ENCODE measurements at places on chromosomes 6 and 20.

GRCh38 chr6:159726255-159726917 lies 920 bp upstream of the WTAP start:
- DNase-seq, result no peak

DNA sequence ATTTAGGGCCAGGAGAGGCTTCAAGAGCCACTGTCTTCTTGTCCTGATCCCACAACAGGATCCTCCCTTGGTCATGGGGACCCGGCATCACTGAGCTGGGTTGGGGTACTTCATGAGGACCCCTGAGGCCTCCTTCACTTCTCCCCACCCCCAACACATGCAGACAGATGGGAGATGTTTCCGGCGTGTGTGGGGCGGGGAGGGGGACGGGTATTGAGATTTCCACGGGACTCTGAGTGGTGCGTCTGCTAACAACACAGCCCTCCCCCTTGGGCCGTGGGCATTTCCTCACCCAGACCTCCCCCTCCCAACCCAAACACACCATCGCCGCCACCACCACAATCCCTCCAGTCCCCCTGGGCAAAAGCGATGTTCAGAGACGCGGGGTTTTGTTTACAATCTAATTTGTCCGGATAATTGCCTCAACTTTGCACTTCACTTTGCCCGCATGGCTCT lies 906 bp upstream of the FOXP4 start:
- DNase-seq, result no peak

GRCh38 chr6:138957903-138958302 lies 30.1 kb downstream of the REPS1 start:
- DNase-seq, result no peak

DNA sequence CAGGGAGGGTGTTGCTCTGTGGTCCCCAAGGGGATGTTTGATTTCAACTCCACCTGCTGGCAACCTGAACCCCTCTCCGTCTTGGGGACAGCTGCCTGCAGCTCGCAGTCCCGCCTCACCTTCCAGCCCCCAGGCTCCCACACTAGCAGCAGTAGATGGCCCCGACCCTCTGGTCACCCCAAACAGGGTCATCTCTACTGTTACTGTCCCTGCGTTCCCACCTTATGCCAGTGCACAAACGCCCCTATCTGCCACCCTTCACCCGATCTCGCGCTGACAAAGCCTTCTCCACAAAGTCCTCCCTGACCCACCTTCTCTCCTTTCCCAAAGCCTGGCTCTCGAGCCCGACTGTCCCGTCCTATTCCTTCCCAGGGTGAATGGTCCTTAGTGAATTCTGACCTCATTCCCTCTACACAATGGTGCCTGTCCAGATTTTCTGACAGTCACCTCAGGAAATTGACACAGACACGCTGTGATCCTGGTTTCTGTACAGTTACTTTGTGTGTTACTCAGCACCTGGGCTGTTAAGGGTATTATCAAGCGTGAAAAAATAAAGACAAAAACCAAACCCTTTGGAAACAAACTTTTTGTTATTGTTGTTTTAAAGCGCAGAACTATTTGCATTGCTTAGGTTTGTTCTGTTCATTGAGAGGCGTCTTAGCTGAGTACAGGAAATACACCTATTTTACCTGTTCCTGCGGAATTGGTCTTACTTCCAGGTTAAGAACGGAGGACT lies 728 bp downstream of the FUT9 start:
- DNase-seq, result no peak

DNA sequence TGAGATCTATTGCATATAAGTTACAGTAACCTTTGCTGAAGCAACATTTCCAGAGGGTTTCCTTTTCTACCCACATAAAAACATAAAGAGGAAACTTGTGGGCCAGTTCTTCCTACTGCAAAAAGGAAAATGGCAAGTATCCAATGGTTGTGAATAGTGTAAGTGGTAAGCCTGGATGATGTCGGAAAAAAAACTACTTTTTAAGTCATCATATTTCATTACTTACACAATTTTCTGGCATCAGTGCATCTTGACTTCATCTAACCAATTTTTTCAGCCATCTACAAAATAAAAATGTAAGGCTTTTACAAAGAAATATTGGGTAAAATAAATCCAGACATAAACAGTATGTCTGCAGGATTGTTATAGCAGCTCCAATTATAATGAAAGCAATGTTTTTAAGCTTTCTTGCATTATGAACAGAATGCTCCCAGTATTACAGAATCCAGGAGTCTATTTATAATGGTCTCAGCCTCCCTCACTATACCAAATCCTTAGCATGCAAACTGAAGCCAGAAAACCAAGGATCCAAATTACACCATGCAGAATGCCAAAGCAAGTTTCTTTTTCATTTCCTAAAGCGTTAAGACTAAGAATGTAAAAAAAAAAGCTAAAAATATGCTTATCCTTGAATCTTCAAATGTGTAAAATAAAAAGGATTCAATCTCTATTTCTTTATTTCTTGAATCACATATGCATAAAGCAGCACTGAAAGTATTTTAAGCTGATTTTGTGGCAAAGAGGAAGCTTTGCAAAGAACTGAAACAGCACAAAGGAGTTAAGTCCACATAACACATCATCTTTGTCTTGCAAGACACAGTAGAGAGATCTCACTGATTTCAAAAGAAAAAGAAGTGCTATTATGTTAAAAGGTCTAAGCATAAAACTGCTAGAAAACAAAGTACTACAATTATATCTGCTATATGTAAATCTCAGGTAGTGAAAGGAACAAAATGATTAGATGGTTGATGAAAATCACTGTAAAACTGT lies 126.8 kb upstream of the HMGCLL1 start:
- DNase-seq, result no peak

DNA sequence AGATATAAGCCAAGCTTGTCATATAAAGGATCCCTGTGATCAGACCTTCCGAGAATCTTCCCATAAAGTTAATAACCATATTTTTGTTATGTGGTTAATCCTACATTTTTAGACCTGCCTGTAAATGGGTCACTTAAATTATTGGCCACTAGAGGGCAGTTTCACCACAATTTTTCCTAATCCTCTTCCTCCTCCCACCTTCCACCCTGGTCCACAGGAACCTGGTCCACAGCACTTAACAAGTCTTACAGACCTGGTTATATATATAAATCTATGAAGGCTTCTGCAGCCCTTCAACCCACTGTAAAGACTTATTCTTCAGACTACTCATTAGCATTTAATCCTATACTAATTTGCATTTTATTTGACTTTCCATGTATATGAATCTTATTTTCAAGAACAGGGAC lies 28.3 kb downstream of the MRS2 start:
- no peak for DNase-seq

- DNase-seq, result no peak
Observed at GRCh38 chr6:167735951-167736288, 90.8 kb upstream of the AFDN start.

DNA sequence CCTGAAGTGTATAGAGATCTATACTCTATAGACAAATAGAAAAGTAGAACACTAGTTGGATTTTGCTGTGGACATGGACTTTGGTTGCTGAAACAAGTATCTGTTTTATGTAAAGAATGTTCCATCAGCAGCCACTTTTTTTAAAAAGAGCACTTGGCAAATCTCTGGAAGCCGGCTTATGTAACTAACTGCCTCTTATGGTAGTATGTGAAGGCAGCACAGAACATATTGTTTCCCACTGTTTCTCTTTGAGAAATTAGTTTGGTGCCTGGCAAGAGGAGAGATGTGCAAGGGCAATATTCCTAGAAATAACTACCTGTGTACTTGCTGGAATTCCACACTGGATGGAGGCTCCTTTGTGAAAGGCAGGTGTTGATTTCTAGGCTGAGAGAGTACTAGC lies 242.3 kb upstream of the PREP start:
- DNase-seq, result no peak

- DNase-seq, result no peak
Observed at GRCh38 chr6:2859185-2859700, 17.6 kb upstream of the SERPINB1 start.

DNA sequence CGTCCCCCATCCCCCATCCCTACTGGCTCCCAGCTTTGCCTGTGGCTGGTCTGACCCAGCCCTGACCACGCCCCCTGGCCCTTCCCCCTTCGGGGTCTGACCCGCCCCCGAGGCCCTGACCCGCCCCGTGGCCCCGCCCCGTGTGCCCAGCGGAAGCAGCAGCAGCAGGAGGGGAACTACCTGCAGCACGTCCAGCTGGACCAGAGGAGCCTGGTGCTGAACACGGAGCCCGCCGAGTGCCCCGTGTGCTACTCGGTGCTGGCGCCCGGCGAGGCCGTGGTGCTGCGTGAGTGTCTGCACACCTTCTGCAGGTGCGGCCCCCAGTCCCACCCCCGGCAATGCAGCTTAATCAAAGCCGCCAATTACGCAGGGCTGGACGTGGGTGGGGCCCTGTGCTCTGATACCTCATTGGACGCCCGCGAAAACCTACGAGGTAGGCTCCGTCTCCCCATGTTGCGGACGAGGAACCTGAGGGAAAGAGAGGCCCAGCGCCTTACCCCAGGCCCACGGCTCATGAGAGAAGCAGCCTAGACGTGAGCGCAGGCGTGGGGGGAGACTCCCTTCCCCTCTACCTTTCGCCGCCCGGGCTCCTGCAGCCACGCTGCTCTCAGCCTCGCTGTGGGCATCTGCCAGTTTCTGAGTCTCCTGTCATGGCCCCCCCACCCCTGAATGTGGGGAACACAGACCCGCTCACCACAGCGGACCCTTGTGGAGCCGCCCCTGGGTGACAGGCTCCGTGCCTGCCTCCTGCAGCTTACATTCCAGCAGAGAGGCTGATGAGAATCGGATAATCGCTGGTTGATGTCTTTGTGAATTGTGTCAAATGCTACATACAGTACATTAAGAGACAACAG lies 12.8 kb downstream of the RBCK1 start:
- no peak for DNase-seq

DNA sequence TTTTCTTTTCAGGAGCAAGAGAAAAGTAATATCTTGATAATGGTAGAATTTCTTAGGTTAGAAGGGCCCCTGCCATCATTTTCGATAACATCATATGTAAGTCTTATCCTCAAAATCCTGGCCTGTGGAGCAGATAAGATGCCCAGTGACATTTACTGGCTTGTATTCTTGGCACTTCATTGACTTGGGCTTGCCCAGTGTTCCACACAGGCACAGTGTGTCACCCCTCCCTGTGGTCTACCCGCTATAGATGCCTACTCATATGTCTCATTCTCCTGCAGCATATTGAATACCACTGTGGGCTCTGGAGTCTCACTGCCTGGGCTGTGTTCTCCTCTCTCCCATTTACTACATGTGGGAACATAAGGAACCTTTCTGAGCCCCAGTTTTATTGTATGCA lies 105.0 kb downstream of the GRM1 start:
- no peak for DNase-seq

- DNase-seq, result no peak
Observed at GRCh38 chr20:12715371-12715770, 293.4 kb upstream of the SPTLC3 start.

DNA sequence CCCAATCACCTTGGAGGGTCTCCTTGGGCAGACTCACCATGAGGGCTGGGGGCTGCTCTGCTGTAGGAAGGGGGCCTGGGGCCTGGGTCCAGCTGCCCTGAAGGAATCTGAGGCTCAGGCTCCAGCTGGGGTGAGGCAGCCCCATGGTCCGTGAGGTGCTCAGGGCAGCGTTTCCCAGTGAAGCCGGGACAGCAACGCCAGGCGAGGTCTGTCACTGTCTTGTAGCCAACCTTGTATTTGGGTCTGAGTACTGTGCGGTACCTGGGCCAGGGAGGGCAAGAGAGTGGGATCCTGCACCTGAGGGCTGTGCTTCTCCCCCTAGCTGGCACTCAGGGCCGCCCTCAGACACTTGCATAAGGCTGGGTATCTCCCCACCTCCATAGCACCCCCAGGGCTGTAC lies 3.0 kb downstream of the EMILIN3 start:
- DNase-seq, result no peak

DNA sequence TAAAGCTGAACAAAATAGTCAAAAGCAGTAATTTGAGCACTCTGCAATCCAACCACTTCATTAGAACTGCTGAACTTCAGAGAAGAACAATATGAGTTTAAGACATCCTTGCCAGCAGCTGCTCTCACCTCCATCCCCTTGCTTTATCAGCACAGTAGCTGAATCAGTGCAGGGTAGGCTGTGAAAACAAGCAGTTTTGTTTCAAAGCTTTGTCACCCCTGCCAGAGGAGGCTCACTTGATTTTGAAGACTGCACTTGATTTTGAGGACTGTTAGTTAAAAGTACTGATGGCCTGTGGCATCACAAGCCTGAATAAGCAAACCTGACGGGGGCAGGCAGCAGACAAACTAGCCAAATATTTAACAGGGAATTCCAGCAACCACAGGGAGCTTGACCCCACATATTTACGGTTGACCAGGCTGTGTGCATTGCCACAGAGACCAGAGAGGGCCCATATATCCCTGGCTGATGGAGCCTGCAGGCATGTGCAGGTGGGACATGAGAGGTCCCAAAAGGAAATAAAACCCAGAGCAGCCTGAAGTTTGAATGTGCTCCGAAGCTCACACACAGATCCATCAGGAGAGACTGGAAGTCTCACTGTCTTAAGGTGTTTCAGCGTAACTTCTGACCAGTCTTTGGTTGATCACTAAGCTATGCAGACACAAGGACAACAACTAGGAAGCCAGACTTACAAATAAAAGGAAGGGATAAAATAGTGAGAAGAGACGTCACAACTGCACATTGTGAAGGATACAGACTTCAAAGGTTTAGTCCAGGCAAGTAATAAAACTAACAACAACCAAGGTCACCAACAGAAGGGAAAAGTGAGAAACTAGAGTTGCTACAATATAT lies 97.4 kb downstream of the PDSS2 start:
- DNase-seq, result no peak

- no peak for DNase-seq
Observed at GRCh38 chr20:14710951-14711350, 373.5 kb upstream of the FLRT3 start.

DNA sequence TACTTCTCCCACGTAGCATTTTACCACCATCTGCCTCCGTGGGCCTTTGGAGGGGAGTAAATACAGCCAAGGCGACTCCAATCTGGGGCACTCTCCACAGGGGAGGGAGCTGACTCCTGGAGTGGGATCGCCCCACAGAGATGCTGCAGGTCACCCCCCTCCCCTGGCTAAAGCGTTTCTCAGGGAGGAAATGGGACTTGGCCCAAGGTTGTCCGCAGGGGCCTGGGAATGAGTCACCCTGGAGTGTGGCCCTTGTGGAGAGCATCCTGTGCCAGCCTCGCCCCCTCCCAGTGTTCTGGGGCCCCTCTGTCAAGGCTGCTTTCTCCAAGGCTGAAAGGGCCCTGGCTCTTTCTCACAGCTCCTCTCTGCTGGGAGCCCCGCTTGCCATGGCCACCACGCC lies 84.5 kb upstream of the QKI start:
- no peak for DNase-seq

DNA sequence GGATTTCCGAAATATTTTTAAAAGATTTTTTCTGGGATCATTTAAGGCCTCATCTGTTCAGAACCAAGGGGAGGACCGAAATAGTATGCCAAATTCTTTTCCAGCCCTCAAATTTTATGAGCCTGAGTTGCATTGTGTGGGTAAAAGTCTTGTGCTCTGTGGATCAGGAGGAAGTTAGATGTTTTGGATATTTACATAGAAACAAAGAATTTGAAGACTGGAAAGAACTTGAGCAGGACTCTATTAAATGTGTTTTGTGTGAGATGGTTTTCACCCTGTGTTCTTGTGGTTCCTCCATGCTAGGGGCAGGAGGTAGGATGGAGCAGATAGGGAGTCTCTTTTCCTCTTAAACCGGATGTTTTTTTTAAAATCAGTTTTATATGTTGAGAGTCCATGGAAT lies 329.1 kb downstream of the LAMA2 start:
- DNase-seq, result no peak

GRCh38 chr20:18743665-18744440 lies 69.7 kb upstream of the SCP2D1 start:
- no peak for DNase-seq

Data from activated CD8-positive, alpha-beta memory T cell treated with anti-CD3 and anti-CD28 coated beads for 4 hours (primary cell).